ENCODE measurements at places on chromosomes 2 and 18.

DNA sequence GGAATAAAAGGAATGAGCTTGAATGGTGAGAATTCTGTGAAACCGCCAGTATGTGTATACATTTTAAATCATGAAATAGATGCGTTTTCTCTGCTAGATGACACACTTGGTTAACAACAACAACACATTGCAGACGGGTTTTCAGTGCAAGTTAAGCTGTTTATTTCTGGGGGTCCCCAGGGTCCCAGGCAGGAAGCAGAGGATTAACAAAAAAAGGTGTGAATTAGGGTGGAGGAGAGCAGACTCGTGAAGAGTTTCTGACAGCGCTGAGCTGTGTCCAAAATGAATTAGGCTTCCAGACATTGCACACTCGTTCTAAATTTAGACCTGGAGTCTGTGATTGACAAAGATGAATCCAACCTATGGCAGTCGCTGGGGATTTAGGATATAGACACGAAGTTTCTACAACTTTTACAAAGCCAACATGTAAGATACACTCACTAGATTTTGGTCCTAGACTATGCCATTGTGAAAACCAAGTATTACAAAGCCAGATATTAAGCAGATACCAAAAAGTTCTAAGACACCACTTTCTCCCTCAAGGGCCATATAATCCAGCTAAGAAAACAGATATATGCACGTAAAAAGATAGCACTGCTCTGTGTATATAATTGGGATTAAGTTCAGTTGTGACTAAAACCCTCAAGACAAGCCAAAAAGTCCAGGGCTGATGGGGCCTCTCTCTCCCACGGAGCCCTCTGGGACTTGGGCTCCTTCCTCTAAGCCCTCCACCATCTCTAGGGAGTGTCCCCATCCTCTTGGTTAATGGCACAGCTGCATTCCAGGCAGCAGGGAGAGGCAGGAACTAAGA, 120.2 kb downstream of the ACAA2 start:
- DNase-seq, result no peak

DNA sequence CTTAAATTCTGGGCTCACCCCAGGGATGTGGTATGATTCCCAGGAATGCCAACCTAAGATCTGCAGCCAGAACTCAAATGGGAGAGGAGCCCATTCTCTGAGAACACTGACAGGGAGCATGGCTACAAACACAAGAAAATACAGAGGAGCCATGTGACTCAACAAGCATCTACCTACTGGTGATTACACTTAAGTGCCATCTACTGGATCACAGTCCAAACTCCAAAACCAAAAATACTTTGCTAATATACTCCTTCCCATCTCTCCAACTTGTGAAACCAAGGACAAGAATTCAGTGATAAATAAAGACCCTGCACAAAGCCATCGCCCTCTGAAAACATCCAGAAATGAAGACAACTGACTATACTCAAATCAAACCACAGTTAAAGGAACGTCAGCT, 116.9 kb downstream of the NR4A2 start:
- DNase-seq, result no peak

DNA sequence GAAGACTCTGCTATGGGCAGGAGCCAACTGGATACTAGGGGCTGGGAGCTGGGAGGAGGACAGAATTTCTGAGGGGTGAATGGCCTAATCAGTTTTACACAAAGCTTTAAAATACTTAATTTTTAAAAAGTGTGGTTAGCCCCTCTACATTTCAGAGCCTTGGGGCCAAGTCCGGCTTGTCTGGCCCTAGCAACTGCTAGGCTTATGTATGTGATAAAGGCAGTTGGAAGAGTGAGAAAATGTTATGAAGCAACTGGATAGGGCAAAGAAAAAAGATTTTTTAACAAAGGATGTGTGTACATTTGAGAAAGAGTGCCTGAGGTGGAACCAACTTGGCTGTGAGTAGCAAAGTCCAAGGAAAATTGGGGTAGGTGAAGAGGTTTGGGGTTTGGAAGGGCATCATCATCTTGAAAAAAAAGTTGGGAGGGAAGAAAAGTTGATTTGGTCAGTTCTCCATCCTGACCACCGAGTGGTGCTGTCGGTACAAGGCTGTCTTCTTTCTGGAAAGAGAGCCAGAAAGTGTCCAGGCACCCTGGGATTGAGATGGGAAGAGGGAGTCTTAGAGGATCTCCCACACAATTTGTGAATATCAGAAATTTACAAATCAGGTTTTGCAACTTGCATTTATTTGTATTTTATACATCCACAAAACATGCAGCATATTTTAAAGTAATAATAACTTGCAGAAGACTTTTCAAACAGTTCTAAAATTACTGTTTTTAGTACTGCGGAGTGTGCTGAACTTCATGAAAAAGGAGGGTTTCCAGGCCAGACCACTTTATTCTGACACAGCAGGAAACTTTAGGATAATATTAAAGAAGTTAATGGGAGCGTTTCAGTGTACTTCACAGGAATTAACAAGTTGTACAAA, 10.5 kb upstream of the CDK15 start:
- DNase-seq, result peak; percentile 73

GRCh38 chr2:79798776-79799175, 285.9 kb downstream of the CTNNA2 start:
- DNase-seq, result no peak

- peak; percentile 45 for DNase-seq
These were observed 2.8 kb downstream of the ZFP36L2 start for GRCh38 chr2:43223521-43224001.

DNA sequence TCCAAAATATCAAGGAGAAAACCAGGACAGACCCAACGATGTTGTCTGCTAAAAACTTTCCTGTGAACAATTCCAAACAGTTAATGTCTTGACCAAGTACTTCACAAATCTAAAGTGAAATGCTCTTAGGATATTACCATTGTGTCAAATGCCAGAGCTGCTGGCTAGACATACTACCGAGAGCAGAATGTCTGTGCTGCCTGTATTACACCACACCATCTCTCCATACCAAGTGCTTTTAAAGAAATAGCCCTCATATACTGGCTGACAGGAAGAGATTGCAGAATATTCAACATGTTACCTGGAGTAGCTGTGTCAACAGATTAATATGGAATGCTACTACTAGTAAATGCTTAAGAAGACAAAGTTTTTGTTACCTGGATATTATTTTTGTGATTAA, 18.6 kb downstream of the IAH1 start:
- DNase-seq, result no peak

DNA sequence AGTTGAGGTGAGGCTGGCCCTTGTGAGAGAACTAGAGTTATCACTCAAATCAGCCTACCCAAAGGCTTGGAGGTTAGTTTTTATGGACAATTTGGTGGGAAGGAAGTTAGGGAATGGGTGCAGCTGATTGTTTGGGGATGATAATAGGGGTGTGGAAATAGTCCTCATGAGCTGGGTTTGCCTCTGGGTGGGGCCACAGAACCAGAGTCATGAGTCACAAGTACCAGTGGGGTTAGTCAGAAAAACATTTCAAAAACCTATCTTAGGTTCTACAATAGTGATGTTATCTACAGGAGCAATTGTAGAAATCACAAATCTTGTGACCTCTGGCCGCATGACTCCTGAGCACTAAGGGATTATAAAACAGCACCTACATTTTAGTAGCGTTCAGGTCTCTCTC, 630.1 kb upstream of the PIK3C3 start:
- peak; percentile 69 for DNase-seq

DNA sequence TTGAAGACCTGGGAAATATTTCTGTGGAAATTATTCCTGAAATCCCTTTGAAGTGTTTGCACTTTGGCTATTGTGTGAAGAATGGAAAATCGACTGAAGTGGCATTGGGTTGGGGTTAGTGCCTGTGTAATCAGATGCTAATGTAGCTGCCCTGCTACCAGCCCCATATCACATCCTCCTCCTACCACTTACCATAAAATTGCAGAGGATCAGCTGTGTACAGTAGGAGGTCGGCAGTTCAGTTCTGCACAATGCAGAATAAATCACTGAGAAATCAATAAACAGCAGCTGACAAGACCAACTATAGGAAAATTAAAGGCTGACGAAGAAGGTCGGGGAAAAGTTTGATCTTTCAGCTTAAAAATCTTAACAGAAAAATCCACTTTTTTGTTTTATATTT, 440.9 kb downstream of the PTPRM start:
- DNase-seq, result no peak

DNA sequence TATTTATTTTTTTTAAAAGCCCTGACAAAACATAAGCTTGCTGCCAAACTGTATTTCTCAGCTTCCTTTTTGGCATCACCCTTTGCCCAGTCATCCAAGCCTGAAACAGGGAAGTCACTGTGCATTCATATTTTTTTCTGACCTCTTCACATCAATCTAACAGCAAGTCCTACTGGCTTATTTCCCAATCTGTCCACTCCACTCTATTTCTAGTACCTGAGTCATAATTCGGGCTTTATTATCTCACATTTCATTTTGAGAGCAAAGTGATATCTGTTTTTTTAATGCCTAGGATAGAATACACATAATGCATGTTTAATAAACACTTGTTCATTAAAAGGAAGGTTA, 5.1 kb downstream of the HNMT start:
- DNase-seq, result peak; percentile 98

- DNase-seq, result no peak
These were observed 65.3 kb downstream of the KCTD18 start for GRCh38 chr2:200444530-200444929.

GRCh38 chr2:69209482-69209881, 177.5 kb downstream of the GFPT1 start:
- no peak for DNase-seq

- DNase-seq, result no peak
These were observed 98.6 kb upstream of the KLF7 start for GRCh38 chr2:207264310-207264709.

DNA sequence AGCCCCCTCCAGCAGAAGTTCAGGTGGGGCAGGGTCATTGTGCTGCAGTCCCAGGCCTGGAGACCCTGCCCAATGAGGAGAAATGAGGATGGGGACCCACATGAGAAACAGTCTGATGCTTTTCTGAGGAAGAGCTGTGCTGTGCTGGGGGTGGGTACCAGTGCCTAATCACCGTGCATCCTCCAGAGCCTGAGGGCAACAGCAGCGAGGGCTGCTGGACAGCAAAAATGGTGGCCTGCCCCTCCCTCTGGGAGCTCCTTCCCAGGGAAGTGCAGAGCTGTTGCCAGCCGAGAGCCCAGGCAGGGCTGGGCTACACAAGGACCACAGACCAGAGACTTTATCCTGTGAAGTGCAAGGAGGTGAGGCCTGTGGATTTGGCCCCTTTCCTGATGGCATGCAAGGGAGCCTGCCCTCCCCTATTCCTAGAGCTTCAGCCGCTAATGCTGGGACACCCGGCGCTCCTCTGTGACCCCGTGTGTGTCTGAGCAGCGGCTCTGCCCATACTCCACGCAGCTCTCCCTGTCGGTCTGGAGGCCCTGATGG, 134.8 kb downstream of the DSEL start:
- DNase-seq, result no peak

DNA sequence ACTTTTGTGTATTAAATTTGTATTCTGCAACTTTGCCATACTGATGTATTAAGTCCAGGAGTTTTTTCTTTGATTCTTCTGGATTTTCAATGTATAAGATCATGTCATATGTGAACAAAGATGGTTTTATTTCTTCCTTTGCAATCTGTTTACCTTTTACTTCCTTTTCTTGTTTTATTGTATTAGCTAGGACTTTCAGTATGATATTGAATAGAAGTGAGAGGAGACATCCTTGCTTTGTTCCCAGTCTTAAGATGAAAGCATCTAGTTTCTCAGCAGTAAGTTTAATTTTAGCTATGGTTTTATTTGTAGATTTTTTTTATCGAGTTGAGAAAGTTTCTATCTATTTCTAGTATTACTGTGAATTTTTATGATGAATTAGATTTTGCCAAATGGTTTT, 25.5 kb downstream of the VRK2 start:
- DNase-seq, result no peak
